Stimulated activated CD4-positive, alpha-beta T cell treated with anti-CD3 and anti-CD28 coated beads, Interleukin-12 subunit alpha, Interleukin-12 subunit beta, amount 100 ng/mL, for 24 hours (primary cell): ENCODE measurements at places on chromosomes 4 and X.

DNA sequence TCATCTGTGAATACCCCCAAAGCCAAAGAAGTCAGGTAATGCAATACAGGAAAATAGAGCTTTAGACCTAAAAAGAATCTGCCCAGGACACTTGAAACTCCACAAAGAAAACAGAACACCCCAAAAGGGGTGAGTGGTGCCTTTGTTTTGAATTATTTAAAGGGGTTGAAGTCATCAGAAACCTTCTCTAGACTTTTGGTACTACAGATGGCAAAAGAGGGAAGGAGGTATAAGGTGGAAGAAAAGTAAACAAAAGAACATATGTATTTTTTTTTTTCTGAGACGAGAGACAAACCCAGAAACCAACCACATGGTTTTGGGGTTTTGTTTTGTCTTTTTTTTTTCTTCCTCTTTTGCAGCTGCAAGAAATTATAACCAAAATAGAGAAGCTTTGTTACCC lies 1477.8 kb downstream of the C4orf33 start:
- no peak for DNase-seq

DNA sequence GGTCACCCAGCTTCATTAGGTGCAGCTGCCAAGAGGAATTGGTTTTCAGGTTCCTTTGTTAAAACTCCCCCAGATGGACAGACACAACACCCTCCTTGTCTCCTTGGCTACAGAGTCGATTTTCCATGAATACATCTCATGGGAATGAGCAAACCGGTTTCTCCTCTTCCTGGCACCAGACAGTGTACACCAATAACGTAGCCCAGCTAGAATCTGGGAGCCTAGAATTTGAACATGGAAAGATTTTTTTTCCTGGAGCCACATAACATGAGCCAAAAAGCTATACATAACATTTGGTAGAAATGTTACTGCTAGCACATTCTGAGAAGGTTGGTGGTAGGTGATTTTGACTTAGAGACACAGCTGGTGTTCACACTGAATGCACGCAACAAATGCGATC lies 62.9 kb upstream of the SLC34A2 start:
- DNase-seq = no peak

DNA sequence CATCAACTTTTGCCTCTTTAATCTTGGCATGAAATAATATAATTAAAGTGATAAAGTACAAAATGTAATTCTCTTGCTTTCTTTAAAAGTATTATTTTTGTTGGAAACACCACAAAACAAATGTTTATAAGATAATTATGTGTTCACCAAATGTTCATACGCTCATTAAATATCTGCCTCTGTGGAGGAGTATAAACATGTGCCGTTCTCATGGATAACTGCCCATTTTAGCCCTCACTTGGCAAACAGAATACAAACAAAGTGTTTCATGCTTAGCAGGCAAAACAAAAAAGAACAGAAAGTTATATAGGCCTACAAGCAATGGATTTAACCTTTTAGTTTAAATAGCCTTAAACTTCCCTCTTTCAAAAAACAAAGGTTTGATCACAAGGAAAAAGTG lies 800.5 kb upstream of the DIAPH2 start:
- no peak for DNase-seq

DNA sequence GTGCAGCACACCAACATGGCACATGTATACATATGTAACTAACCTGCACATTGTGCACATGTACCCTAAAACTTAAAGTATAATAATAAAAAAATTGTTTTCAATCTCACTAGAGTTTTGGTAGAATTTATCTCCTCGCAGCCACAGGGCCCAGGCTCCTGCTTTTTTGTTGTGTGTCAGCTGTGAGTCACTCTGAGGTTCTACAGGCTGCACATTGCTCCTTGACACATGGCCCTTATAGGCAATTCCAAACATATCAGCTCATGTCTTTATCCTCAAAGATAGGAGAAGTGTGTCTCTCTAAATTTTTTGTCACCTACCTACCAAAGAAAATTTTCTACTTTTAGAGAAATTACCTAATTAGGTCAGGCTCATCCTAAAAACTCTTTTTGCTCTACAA lies 252.1 kb upstream of the ADGRL3 start:
- no peak for DNase-seq

DNA sequence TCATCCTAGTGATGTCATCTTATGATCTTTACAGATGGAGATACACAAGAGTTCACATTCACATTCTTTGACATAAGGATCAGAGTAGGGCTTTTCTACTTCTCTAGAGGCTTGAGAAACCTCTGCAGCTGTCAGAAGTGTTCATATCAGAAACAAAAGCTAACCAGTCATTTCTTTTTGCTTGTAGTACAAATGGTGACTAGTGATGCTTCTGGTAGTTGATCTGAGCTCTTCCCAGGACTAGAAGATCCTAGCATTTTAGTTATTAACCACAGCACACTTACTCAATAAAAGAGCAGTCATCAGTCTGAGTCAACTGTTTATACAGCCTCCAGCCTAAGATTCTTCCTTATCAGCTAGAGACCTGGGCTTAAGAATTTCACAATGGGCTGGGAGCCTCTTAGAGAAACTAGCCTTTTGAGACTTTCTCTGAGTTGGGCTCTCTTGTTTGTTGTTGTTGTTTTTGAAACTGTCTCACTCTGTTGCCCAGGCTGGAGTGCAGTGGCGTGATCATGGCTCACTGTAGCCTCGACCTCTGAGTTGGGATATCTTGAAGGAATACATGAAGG lies 84.1 kb downstream of the TMEM164 start:
- DNase-seq = no peak

DNA sequence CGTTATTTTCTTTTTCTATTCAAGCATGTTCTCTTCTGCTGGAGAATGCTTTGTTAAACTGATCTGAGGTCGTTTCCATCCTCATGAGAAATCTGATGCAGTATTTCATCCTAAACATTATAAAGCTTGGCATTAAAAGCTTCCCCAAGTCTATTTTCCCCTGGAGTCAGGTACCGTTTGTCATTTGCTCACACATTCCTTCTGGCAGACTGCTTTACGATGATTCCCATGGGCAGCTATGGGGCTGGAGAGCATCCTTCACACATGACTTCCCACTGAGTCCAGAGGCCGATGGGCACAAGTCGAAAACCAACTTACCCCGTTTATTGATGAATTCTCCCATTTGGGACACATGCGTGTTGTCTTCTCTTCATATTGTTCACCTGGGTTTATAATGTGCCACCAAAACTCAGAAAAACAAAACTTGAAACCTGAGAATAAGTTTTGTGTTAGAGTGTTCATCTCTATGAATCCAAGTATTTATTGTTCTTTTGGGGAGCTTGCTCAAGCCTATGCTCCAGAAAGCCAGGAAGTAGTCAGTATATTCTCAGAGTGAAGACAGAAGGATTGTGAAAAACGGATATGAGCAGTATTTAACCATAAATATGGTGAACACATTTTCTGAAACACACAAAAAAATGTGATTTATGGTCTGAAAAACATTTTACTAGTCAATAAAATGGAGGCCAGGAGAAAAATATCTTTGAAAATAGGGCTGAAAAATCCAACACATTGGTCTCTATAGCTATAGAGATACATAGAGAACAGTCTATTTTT lies 298.8 kb upstream of the NOCT start:
- no peak for DNase-seq

DNA sequence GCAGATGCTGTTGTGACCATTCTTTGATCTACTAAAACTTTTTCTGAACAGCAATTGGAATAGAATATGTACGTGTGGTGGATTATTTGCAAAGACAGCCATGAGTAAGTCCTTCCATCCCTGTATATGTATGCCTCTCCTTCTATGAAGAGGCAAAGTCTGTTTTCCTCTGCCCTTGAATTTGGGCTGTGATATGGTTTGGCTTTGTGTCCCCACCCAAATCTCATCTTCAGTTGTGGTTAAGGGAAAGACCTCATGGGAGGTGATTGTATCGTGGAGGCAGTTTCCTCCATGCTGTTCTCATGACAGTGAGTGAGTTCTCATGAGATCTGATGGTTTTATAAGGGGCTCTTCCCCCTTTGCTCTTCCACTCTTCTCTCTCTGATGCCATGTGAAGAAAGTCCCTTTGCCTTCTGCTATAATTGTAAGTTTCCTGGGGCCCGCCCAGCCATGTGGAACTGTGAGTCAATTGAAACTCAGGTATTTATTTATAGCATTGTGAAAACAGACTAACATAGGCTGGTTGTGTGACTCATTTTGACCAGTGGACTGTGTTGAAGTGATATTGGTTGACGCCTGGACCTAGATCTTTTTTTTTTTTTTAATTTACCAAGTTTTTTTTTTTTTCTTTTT lies 108.3 kb upstream of the CAMK2D start:
- DNase-seq = peak; percentile 41

DNA sequence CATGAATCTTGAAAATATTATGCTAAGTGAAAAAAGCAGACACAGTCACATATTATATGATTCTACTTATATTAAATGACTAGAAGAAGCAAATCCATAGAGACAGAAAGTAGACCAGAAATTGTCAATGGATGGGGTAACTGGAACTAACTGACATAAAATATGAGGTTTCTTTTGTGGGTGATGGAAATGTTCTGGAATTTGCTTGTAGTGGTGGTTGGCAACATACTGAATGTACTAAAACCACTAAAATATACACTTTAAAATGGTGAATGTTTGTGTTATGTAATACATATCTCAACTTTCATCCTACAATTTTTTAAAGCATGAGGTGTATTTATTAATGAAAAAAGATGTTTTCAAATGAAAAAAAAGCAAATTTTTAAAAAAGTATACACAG lies 14.7 kb downstream of the CNOT6L start:
- DNase-seq = no peak

- no peak for DNase-seq
Measured at GRCh38 chrX:2427147-2427546, 73.6 kb downstream of the DHRSX start.

- no peak for DNase-seq
Measured at GRCh38 chrX:121258545-121258944, 211.1 kb downstream of the GLUD2 start.

DNA sequence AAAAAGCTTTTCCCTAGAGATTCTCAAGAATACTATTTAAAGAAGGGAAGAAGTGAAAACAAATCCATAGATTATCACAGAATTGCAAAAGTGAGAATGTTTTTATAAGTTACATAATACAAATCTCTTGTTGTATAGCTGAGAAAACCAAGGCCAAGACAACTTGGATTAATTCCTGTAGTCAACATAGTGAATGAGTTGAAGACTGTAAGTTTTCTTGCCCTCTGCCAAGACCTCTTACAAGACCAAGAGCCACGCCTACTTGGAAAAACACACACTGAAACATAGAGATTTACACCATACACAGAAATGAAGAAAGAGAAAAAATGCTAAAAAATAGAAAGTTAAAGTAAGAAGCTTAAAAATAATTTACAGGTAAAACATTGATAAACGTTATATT lies 2024.0 kb downstream of the PCDH7 start:
- DNase-seq = no peak

- DNase-seq = no peak
Measured at GRCh38 chrX:56569378-56570057, 6.1 kb downstream of the UBQLN2 start.

DNA sequence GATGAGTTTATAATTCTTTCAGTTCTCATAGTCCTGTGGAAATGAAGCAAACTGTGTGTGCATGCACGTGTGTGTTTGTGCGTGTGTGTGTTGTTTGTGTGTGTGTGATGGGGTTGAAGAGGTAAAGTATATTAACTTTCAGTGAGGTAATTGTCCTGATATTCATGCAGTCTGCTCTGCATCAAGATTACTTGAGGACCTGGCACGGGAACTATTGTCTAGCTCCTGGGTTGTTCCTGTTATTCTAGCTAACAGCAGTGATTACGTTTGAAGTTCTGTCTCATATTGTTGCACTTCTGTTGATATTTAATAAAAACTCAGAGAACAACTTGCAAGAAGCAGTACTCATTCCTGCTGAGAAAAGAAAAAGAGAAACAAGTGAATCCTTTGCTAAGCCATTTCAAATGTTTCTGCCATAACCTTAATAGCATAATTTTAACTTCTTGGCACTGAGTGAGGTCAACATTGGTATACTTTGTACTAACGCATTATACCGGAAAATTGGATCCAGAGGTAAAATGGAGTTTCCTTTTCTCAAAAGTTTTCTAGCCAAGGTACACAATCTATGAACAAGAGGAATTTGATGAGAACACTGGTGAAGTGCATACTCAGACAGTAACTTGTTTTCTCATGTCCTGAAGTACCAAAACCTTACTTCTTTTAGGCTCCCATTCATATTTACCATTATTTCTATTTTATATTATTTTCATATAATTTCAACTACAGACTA lies 113.2 kb downstream of the SPCS3 start:
- no peak for DNase-seq

GRCh38 chrX:120140293-120140981 lies 18.0 kb upstream of the RHOXF2 start:
- DNase-seq = no peak

- DNase-seq = no peak
Measured at GRCh38 chrX:79592259-79592658, 225.1 kb upstream of the ITM2A start.

DNA sequence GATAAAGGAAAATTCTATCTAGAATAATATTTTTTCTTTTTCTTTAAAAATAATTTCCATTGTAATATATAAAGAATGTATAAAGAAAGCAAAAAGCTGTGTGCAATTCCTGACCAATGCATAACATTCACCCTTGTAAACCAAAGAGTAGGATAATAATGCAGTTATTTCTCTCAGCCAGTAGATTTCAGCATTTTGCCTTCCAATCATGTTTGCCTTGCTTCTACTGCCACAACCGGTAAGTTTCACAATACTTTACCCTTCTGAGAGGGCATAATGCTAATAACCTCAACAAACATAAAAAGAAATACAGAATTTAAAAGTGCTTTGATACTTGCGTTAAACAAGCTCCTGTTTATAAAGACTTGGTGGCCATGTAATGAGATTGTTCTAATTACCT lies 59.9 kb downstream of the CHIC2 start:
- no peak for DNase-seq

DNA sequence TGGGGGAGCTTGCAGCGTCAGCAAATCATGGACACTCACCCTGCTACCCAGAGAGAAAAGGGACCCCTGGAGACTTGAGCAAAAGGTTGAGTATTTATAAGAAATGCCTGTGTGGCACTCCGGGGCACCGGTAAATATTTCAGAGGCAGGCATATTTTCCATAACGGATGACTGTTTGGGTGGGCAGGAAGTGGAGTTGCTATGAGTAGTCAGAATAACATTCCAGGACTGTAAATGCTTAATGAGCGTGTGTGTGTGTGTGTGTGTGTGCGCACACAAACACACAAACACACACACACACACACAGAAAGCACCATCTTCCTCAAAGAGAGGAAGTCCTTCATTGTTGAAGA lies 74.6 kb downstream of the MXRA5 start:
- no peak for DNase-seq
